ENCODE measurements at places on chromosomes 7 and 10.

- no peak for DNase-seq
These were observed 460 bp downstream of the ANXA11 start for GRCh38 chr10:80204677-80205476.

- no peak for DNase-seq
These were observed 115.5 kb upstream of the ZMIZ1 start for GRCh38 chr10:78953113-78953798.

GRCh38 chr10:121590772-121591171, 7.5 kb downstream of the FGFR2 start:
- DNase-seq: no peak

DNA sequence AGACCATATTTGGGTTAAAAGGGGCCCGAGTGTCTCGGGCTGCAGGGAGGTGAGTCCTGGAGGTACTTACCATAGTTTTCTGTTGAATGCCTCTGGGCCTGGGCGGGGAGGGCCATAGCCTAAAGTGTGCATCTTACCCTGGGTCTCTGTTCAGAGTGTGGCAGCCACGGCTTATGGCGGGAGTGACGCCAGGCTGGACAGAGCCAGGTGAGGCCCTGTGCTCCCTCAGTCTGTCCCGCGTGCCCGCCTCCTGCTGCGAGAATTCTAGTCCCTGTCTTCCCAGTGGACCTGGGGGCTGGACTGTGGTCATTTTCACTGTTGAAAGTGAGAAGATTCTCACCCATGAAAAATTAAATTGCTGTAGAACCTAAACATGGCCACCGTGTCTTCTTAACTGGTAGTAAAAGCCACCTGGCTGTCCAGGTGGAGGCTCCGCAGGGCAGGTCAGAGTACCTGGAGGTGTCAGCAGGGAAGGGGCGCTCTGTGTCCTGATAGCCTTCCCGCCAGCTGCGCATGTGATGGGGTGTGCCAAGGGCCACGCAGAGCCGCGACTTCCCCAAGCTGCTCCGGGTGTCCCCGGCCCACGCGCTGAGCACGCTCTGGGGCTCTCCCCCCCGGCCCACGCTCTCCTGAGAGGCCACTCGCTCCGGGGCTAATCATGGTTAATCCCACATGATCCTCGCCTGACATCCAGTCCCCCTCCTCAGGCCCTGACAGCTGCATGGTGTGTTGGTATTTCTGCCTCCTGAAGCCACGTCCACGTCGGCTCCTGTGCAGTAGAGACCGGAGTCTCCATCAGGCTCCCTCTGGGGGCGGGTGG, 20.3 kb downstream of the INPP5A start:
- no peak for DNase-seq

DNA sequence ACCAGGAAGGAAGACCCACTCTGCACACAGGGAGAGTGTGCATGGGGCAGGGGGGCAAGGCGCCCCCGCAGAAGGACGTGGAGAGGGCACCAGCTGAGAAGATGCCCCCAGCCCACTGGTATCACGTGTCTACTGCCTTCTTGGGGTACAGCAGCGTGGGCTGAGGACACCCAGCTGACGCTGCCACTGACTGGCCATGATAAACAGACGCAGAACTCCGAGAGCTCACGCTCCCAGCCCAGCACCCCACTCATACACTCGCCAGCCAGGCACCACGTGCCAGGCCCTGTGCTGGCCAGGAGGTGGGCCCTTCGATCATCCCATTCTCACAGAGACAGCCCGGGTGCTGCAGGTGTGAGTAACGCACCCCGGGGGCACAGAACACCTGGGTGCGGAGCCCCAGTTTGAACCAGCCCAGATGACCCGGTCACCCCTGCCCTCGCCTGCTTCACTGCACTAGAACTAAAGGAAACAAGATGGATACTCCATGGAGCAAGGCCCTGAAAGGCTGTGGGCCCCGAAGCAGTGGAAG, 199.8 kb downstream of the MAD1L1 start:
- no peak for DNase-seq

GRCh38 chr7:96173781-96174180, 148.1 kb downstream of the SLC25A13 start:
- DNase-seq: no peak

- peak; percentile 79 for DNase-seq
These were observed 453 bp upstream of the GALNT17 start for GRCh38 chr7:71131256-71132126.

DNA sequence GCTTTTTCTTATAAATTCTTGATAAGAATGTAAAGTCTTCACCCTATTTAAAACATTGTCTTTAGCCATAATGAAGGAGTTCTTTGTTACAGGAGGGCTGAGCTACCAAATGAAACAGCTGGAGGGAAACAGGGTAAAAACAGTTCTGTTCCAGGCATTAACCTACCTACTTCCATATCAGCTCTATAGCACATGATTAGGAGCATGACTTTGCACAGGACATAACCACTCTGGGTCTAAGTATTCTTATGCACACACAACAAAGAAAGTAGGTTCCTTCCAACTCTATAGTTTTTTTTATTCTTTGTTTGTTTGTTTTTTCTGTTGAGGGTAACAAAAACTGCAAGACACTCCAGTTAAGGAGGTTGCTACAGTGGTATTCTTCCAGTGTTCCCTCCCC, 52.7 kb downstream of the SCIN start:
- no peak for DNase-seq

- DNase-seq: no peak
These were observed 141.1 kb downstream of the PKD1L1 start for GRCh38 chr7:47807126-47807525.

DNA sequence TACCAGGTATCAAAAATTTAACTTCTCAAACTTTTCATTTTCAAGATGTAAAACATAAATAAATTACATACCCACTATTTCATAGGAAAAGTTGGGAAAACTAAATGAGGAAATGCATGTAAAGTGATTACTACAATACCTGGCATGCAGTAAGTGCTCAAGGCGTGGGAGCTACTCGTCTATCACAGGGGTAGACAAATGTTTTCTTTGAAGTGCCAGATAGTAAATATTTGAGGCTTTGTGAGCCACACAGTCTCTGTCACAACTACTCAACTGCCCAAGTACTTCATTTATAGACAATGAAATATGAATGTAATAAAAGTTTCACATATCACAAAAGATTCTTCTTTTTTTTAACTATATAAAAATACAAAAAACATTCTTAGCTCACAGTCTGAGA, 96.4 kb upstream of the PCGF5 start:
- no peak for DNase-seq

DNA sequence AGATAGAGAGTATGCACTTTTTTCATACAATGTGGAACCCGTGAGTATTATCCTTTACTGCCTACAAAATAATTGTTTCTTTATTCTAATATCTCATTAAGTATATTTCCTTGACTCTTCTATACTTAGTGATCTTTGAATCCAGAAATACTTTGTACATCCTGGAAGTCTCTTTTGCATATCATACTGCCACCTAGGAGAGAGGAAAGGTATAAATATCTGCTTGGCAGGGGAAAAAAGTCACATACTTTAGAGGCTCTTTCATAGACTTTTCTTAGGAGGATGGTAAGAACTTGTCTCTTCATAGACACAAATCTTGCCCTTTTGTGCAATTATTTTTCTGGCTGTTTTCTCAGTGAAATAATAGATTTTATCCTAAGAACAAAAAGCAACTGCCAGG, 436.0 kb downstream of the PAXIP1 start:
- no peak for DNase-seq

GRCh38 chr10:127012071-127012768, 107.0 kb downstream of the DOCK1 start:
- DNase-seq: no peak

DNA sequence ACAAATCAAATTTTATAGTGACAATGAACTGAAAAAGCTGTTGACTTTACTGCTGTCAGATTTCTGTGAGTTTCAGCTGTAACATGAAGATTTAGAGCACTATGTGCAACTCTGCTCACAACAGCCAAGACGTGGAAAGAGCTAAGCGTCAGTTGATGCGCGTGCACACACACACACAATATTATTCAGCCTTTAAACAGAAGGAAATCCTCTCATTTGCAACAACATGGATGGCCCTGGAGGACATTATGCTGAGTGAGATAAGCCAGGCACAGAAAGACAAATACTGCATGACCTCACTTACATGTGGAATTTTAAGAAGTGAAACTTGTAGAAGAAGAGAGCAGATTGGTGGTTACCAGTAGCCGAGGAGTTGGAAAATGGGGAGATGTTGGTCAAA, 82.8 kb upstream of the FRMD4A start:
- no peak for DNase-seq

GRCh38 chr7:156515911-156516790, 124.4 kb upstream of the RNF32 start:
- no peak for DNase-seq

DNA sequence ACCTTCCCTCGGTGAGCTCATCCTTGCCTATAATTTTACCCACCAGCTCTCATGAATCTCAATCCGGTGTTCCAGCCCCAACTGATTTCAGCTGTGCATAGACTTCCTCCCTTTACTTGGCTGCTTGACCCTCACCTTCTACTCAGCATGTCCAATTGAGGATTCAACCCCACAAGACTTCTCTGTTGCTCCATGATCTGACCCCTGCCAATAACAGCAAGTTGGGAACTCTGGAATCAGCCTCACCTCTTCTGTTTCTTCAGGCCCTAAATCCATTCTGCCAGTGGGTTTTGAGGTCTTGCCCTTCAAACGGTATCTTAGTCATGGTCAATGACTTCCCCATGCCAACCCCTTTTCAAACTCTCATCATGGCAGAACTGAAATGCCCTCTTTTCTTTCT, 390.4 kb downstream of the CALN1 start:
- no peak for DNase-seq

GRCh38 chr7:85620936-85621685, 434.3 kb upstream of the SEMA3D start:
- DNase-seq: no peak

- no peak for DNase-seq
These were observed 93.9 kb downstream of the SEPTIN7 start for GRCh38 chr7:35894721-35895120.

DNA sequence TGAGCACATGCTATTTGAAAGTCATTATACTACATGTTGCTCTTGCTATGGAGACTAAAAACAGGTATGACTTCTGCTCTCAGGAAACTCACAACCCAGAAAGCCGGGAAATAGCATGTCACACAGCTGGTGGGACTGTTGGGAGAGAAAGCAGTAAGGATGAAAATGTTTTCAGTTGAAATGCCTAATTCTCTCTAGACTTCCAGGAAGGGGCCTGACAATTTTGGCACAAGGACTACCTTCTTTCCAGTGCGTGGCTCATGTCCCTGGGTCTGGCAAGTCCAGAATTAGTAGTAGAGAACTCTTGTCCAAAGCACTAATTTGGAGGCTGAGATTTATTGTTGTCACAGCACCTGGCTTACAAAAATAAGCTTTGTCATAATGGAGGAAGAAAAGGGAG, 567.6 kb downstream of the LRMDA start:
- DNase-seq: no peak

GRCh38 chr7:50761713-50762112, 21.0 kb downstream of the GRB10 start:
- no peak for DNase-seq

Measured in NCI-H2171 (cell line).